ENCODE measurements at places on chromosomes 4 and X.
A peak's percentile ranks its signal among the peaks of the same experiment; 100 is the strongest.

GRCh38 chrX:29555465-29556091 is 659.8 kb upstream of the MAGEB2 start:
- peak; percentile 20 for DNase-seq

DNA sequence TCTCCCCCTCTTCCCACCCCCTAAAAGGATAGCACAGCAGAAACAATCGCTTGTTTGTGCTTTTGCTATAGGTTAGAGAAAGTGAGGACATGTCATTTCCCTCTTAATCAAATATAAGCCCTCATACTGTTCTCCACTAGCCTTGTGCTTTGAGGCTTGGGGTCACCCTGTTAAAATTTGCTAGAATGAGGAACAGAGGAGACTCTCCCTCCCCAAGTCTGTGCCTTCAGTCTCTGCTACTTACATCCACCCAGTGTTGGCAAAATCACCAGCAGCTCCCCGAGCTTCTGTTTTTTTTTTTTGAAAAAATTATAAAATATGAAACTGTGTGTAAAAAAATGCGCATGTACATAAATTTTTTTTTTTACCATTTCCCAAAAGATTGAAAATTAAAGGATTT is 19.3 kb downstream of the KLF3 start:
- DNase-seq, result no peak

- no peak for DNase-seq
Measured at GRCh38 chrX:153829799-153830639, at the start of gene PDZD4. Gene PDZD4, minus strand, starts transcription at chrX:153830544. Its CDS starts 246 bp downstream, at chrX:153830298.

DNA sequence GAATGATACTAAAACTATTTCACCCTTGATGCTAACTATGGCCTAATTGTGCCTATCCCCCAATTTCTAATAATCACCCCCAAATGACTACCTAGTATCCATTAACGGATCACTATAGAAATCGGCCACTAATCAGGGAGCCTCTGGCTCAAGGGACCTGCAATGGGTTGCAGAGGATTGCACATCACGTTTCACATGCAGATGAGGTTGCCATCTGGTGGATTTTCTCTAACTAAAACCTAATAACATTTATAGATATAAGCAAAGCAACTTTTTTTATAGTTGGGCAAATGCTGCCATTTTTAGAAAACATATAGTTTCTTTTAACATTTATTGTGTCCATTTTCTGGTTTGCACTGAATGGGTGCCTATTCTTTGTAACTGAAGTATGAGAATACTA is 28.3 kb upstream of the ALG13 start:
- no peak for DNase-seq

DNA sequence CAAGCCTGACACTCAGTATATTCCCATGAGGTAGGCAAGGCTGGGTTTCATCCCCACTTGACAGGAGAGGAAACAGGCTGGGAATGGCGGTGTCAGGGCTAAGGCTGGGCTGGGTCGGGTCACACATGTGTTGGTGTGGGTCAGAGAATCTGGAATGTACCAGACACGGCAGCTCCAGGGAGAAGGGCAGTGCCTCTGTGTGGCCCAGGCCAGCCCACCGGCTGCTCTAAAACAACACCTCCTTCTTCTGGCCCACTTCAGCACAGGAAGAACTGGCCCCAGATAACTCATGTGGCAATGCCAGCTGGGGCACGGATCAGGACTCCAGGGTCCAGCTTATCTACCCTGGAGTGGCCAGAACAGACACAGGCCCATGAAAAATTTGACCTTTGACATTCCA is 6.3 kb downstream of the HAUS7 start:
- DNase-seq, result no peak

DNA sequence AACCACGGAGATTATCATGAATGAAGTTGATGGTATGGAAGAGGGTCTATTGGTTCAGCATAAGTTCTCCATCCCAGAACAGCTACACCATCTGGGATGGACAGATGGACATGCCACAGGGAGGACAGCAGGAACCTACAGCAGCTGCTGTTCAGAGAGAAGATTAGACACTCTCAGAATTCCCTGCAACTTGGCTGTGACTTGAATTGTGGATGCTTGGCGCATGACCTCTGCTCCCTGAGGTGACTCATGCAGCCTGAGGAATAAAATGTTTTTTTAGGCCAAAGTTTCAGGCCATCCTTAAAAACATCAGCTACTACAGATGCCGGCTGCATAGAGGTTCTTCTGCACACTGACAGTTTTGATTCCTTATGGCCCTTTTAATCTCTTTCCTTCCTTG is 97.3 kb downstream of the RS1 start:
- DNase-seq, result peak; percentile 66

Data from astrocyte (in vitro differentiated cells and primary cell).